LNCaP clone FGC (cell line): ENCODE measurements at places on chromosomes 11 and 22.

- DNase-seq: no peak
Measured at GRCh38 chr22:37270928-37271650, 11.2 kb upstream of the CYTH4 start.

DNA sequence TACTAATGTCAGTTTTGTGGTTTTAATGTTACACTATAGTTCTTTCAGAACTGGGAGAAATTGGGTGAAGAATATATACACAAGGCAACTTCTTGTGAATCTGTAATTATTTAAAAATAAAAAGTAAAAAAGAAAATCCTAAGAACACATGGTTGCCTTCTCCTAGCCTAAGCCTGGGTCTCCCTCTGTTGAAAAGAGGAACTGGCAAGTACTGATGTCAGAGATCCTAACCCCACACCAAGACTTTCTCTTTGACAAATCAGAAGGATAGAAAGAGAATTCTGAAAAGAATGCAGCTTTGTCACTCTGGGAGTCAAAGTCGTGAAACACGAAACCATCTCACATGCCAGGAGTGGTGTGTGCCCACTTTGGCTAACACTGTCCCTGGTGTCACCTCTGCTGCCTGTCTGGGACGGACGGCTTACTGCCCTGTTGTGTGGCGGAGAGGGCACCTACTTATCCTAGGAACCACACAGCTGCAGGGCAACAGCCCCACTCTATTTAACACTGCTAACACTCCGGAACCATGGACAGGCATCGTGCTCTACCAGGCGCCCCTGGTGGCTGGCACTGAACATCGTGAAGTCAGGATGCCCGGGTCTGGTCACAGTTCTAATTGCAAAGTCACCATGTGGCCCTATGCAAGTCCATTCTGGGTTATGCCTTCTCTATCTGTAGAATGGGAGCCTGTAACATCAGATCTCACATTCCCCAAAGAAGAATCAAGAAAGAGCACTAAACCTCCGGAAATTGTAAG lies 108.7 kb upstream of the CD82 start:
- DNase-seq: no peak

GRCh38 chr22:18059094-18059417 lies 18.7 kb upstream of the PEX26 start:
- no peak for DNase-seq

GRCh38 chr11:87290304-87290922 lies 252.7 kb downstream of the TMEM135 start:
- peak; percentile 42 for DNase-seq

GRCh38 chr11:2273311-2273710 lies 2.9 kb upstream of the ASCL2 start:
- DNase-seq: no peak

DNA sequence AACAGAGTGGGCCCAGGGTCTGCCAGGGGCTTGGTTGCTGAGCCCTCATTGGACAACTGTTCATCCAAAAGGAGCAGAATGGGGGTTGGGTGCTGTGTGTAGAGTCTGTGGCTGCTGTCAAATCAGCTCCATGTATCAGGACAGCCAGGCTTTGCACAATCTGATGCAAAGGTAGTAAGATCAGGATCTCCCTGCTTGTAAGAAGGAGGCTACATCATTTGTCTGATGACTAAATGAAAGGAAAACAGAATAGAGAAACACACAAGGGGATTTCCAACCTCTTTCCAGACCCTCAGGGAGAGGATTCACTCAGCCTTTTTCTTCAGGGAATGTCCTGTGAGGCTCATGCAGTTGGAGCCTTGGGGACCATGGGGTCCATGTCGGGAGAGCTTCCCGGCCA lies 7.2 kb downstream of the MICAL2 start:
- no peak for DNase-seq

- no peak for DNase-seq
Measured at GRCh38 chr11:60899046-60899936, 7.1 kb downstream of the PRPF19 start.

GRCh38 chr11:119339589-119340334 lies 921 bp downstream of the C1QTNF5 start:
- DNase-seq: no peak

DNA sequence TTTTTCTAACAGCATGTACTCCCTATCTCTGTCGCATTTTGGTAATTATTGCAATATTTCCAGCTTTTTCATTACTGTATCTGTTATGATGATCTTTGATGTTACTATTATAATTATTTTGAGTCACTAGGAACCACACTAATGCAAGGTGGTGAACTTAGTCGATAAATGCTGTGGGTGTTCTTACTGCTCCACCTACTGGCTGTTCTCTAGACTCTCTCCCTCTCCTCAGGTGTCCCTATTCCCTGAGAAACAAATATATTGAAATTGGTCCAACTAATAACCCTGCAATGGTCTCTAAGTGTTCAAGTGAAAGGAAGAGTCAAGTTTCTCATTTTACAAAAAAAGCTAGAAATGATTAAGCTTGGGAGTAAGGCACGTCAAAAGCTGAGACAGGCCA lies 10.5 kb downstream of the ARL14EP start:
- DNase-seq: no peak

DNA sequence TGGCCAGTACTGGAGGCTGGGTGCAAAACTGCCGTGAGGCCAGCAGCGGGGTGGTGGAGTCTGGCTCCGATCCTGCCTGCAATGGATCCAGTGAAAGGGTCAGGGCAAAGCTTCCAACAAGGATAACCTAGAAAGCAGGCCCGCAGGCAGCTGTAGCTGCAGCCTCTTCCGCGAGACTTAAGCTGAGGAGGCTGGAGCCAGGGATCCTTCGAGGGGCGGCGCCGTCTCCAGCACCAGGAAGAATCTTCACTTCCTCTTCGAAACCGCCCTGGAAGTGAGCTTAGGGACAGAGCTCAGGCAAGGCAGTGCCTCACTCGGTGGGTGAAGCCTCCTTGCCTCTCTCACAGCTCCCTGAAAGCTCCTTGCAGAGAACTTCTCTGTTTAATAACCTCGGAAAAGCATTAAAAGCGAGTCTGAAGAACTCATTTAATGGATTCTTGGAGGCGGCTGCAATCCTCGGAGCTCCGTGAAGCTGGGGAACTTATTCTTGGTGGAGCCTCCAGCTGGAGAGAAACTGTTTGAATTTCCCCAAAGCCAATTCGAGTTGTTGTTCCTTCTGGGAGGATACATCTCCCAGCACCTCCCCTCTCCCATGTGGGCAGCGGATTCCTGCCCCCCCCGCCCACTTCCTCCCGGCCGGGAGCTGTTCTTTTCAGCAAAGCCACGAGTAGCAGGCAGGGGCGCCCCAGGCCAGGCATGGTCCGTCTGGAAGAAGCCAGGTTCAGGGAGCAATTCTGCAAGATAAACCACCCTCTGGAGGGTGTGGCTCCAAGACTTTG lies 169.9 kb downstream of the CTTN start:
- DNase-seq: no peak

- no peak for DNase-seq
Measured at GRCh38 chr11:121578251-121578976, 125.6 kb upstream of the SORL1-AS1 start.

DNA sequence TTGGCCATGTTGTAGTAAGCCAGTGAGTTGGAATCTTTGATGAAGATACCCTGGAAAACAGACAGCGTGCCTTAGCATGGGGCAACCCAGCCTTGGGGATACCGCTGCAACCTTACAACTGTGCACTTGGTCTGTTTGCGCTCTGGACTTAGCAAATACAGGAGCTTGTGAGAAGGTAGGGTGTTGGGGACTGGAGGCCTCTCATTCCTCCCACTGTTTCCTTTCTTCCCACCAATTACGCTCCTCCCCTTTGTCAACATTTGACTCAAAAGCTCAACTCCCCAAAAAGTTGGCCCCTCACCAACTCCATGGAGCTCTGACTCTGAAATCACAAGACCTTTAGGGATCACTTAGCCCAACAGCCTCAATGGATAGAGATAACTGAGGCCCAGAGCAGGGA lies 7.9 kb upstream of the TBC1D10A start:
- DNase-seq: no peak
